ENCODE measurements at places on chromosomes 12 and 14.
A peak's percentile ranks its signal among the peaks of the same experiment; 100 is the strongest.

DNA sequence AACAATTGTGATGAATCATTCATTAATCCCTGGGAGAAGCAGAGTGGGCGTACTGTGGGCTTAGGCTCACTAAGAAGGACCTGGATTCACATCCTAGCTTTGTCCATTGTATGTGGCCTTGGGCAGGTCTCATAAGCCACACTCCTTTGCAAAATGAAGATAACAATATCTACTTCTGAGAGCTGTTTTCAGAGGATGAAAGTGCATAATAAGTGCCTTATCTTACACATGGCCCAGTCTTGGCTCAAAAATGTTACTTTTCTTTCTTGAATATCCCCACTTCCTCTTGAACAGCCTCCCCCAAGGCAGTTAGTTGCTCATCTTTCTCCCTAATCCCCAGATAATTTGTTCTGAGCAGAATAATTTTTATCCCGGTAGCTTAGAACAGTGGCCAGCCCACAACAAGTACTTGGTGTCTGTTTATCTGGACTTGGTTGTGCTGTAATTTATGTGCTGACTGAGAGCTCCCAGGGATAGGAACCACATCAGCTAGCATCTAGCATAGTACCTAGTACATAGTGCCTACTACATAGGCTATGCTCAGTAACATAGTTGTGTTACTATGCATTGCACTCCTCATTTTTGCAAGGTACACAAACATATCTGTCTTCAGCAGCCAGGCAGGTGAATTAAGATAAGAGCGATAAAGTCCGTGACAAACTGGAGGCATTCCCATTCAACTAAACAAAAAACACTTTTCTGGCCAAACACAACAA lies 61.7 kb upstream of the NUDT4 start:
- no peak for DNase-seq

DNA sequence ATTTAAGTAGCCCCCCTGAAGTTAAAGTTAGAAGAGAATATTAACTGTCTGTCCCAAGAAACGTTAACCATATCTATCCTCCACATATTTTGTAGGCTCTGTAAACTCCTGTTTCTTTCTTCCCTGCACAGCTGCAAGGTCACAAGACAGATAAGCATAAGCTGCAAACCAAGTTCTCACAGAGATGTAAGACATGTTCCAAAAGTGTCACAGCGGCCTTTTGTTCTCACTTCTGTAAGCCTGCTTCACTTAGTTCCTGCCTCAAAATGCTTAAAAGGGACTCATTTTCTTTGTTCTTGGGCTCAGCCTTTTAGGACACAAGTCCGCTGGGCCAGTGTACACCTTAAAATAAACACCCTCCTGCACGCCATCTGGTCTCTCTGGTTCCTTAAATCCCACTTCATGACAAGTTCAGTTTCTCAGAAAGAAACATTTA lies 3.2 kb downstream of the RNASE1 start:
- DNase-seq = no peak

DNA sequence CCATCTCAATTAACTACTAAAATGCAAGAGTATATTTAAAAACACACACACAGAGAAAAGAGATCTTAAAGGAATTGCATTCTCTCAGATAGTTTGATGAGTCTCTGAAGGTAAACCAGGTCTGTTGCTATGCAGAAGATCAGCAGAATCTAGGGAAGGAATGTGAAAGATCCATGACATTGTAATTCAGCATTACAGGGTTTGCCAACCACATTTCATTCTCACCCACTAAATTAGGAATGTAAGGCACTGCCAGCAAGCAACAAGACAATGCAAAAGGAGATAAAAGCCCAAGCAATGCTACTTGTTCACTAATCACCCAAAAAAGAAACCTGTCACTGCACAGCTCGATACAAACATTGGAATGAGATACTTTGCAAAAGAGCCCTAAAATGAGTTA lies 106.3 kb downstream of the LRIG3 start:
- no peak for DNase-seq

GRCh38 chr14:28608851-28609828 lies 157.4 kb upstream of the FOXG1 start:
- DNase-seq = peak; percentile 74

DNA sequence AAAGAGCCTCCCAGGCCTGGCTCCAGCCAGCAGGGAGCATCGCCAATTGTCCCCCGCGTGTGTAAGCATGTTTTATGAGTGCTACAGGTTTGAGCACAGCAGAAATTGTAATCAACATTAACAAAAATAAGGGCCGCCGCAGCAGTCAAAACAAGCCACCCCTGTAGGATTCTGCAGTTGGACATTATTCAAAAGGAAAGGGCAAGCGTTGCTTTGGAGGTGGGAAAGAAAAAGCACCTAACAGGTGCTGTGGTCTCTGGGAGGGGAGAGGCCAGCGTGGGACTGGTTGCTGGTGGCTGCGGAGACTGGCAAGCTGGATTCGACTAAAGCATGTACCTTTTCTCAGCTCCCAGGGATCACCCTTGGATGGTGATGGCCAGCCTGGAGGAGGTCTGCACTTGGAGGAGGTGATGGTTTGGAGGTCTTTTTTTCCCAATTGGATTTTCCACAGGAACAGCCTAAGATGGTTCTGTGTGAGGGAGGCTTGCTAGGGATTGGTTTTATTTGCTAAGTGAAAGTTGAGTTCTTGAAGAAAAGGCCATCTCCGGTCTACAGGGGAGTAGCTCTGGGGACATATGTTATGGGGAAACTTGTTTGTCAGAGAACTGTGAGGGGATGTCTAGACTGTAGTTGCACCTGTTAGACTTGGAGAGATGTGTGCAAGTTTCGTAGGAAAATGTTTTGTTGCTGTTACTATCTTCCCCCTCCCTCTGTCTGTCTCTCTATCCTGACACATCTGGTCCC lies 2.0 kb downstream of the DYRK2 start:
- DNase-seq = no peak

DNA sequence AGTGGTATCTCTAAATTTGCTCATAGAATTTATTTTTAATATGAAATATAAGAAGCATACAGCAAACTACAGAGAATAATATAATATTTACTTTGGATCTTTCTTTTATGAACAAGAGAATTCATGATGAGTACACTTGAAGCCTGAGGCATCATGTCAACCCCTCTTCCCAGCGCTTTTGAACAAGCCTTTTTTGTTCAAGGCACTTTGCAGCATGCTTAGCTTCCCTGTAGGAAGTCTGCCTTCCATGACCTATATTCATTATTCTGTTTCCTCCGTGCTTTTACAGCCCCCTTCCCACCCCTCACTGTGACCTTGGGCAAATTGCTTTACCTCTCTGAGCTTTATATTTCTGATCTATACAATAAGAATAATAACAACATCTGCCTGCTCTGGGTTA lies 41.6 kb downstream of the SCN8A start:
- DNase-seq = no peak

DNA sequence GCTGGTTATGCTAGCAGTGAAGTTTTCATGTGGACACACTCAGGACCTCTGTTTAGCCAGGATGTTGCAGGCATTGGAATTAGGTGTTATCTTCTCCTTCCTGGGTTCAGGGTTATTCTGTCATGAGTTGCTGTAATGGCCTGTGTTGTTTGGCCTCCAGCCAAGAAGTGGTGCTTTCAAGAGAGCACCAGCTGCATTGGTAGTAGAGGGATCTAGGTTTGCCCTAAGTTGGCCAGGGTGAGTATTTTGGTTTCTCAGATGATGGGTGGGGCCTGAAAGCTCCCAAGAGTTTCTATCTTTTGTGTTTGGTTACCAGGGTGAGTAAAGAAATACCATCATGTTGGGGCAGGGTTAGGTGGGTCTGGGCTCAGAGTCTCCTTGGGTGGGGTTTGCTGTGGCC lies 2.7 kb upstream of the GZMH start:
- no peak for DNase-seq

- DNase-seq = no peak
Measured at GRCh38 chr12:47242426-47242825, 162.7 kb upstream of the AMIGO2 start.

DNA sequence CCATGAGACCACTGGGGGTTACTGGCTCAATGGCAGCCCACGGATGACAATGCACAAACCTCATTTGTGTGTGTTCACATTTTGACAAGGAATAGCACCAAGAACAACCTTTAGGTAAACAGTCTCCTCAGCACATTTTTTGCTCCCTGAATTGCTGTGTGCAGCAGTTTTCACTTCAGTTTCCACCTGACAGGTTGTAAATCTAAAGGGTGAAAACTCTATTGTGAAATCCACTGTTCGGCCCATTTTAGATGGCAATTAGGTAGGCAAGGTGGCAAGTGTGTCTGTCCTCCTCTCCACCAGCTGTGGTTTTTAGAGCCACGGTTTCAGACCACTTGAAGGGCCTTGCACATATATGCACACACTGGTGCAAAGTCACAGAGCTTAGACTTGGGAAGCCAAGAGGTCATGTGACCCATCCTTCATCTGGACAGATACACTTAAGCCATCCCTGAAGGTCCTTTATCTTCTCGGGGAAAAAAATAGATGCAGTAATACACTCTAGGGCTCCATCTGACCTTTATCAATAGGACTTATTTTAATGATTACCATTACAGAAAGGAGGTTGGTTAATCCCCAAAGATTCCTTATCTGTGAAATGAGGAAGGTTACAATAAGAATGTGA lies 23.2 kb downstream of the HAL start:
- no peak for DNase-seq

DNA sequence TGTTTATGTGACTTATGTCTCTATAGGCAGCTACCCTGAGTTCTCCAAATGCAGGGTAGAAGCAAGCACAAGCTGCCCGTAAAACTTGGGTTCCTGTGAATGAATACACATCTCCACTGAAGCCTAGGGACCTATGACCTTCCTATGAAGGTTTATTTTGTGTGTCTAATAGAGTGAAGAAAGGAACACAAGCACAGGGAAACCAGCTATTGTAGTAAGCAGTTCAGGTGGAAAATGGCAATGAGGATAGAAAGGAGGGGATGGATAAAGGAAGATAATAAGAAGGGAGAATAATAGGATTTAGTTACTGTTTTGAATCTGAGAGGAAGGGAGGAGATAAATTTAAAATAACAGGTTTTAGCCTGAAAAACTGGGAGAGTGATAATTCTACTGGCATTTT lies 2.4 kb downstream of the PFKM start:
- no peak for DNase-seq

- DNase-seq = no peak
Measured at GRCh38 chr12:9607716-9608115, at the start of gene KLRB1. Gene KLRB1, minus strand, starts transcription at chr12:9607916. Its CDS starts 77 bp downstream, at chr12:9607839.

DNA sequence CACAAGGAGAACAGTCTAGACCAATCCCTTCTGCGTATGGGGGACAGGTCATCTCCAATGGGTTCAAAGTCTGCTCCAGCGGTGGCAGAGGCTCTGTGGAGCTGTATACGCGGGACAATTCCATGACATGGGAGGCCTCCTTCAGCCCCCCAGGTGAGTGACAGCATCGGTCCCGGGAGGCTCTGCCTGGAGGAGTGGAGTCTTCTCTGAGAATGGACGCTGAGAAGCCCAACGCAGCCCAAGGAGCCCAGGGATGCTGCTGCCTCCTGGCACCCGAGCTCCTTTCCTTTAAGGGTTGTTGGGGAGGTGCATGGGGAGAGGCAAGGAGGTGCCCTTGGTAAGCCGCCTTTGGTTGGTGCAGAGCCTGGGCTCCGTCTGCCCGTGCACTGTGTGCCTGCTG lies 28.2 kb downstream of the ADGRD1 start:
- DNase-seq = no peak

- DNase-seq = no peak
Measured at GRCh38 chr12:71639341-71639760, 24.3 kb downstream of the ZFC3H1 start.

DNA sequence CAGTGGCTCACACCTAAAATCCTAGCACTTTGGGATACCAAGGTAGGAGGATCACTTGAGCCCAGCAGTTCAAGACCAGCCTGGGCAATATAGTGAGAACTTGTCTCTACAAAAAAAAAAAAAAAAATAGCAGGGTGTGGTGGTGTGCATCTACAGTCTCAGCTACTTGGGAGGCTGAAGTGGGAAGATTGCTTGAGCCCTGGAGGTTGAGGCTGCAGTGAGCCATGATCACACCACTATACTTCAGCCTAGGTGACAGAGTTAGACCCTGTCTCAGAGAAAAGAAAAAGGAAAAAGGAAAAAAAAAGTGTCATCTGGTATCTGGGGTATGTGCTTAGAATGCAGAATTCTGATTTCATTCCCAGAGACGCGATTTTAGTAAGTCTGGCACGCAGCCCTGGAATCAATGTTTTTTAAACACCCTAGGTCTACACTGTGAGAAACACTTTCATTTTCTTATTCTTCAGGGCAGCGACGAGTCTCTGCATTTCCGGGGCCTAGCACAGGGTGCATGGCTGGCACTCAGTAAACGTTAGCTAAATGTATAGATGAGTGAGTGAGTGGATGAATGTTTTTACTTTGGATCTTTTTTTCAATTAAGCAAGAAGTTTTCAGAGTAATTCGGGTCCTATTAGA lies 243.8 kb upstream of the PWP1 start:
- DNase-seq = no peak

- DNase-seq = no peak
Measured at GRCh38 chr12:9868311-9868801, 798 bp downstream of the CLEC2B start.

- DNase-seq = no peak
Measured at GRCh38 chr12:24900196-24900595, 48.7 kb downstream of the BCAT1 start.

DNA sequence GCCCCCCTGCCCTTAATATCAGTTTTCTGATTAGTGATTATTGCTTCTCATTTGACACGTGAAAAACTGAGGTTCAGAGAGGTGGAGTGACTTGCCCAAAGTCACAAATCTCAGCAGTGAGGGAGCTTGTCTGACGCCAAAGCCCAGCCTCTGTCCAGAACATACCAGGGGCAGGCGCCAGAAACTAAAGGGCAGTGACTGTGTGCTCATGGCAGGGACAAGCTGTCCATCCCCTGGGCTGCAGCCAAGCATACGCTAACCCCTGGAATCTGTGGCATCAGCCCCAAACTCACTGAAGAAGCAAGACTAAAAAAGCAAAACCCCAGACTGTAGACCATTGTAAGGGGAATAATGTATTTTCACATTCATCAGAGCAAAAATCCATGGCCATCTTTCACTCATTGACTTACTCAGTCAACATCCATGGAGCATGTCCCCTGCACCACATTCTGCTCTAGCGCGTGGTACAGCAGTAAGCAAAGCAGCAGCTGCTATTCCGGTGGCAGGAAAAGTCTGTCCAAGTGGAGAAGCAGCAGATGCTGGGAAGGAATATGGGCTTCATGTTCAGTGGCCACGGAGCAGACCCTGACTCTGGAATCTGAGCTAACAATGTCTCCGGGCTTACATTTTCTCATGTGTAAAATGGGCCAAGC lies 1.5 kb upstream of the SERPINA4 start:
- DNase-seq = no peak

DNA sequence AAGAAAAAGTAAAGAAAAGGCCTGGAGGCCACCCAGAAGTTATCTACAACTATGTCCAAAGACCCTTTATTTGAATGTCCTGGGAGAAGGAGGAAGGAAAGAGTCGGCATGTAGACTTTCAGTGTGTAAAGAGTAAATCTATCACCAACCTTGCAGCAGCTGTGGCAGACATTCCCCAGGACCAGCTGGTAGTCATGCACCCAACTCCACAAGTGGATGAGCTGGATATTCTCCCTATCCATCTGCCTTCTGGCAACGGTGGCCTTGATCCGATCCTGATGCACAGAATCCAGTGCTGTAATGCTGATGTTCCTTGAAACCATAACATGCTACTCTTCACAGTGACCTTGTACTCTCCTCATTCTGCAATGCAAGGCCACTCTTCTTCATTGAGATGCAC lies 27.3 kb downstream of the KRT76 start:
- no peak for DNase-seq

- no peak for DNase-seq
Measured at GRCh38 chr12:108324351-108325017, 14.6 kb downstream of the CMKLR1 start.

- DNase-seq = no peak
Measured at GRCh38 chr12:113436586-113436985, 14.4 kb downstream of the SDSL start.

GRCh38 chr14:53842938-53843337 lies 113.7 kb downstream of the BMP4 start:
- DNase-seq = no peak

GRCh38 chr12:118126119-118126757 lies 9.7 kb upstream of the PEBP1 start:
- DNase-seq = peak; percentile 44
